HS-5 (cell line): ENCODE measurements at places on chromosomes 3 and 15.

DNA sequence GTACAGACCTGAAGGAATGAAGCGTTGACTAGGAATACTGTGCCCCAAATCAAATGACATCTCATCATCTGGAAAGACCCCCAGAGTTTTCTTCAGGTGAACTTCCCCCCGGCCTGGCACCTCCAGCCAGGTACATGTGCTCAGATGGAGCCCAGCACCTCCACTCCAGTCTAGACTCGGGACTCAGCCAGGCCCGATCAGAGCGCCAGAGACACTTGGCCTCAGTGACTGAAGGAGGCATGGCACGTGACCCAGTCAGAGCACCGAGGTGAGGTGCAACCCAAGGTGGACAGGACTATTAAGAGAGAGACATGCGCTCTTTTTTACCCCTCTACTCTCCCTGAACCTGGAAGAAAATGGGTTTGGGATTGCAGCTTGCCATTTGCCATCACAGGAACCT lies 48.5 kb downstream of the CD47 start:
- no peak for DNase-seq

- no peak for DNase-seq
These were observed 59.2 kb upstream of the HERC1 start for GRCh38 chr15:63892794-63893441.

GRCh38 chr3:127072971-127073783 lies 90.3 kb downstream of the PLXNA1 start:
- no peak for DNase-seq

DNA sequence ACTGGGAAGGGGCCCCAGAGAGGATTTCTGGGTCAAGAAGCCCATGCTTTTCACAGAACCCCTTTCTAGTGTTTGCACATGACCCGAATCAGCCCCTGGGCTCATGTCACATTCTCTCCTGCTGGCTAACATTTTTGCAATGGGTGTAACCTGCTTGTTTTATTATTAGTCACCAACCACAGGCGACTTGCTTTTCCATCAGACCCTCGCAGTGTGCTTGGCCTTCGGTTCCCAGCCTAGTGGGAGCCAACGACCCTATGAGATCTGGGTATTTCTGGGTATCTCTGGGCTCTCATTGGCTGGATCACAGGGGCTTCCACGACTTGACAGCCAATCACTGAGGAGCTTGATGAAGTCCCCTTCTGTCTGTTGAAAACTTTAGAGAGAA lies 11.0 kb upstream of the FBLN2 start:
- peak; percentile 92 for DNase-seq

DNA sequence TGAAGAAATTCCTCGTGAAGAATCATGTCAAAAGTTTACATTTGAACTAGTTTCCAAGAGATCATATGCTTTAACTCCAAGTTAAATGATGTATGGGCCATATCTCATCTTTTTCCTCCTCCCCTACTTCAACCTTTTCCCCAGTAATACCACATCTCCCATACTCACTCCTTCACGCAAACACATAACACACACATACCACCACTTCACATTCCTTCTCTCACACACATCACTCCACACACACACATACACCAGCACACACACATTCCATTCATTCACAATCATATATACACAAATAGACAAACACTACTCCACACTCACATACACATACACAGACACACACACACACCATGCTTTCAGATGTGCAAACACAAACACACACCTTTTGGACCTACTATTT lies 769.0 kb upstream of the NR2F2 start:
- no peak for DNase-seq

DNA sequence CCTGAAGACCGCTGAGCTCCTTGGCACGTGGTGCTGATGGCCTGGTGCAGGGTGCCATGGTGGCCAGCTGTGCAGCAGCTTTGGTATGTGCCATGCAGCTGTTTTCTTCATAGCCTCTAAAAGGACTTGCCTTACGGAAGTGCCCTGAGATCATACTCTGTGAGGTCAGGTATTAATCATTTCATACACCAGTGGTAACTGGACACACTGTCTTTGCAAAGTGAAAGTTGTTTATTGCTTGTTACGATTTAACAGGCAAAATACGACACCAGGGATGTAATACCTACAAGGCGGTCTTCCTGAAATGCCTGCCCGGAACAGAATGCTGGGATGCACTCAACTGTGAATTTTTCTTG lies 184.6 kb downstream of the ATP10A start:
- no peak for DNase-seq

- DNase-seq: no peak
These were observed 412.5 kb downstream of the SOX2 start for GRCh38 chr3:182124187-182124586.

- DNase-seq: no peak
These were observed 181.0 kb upstream of the FEZF2 start for GRCh38 chr3:62554264-62554799.

DNA sequence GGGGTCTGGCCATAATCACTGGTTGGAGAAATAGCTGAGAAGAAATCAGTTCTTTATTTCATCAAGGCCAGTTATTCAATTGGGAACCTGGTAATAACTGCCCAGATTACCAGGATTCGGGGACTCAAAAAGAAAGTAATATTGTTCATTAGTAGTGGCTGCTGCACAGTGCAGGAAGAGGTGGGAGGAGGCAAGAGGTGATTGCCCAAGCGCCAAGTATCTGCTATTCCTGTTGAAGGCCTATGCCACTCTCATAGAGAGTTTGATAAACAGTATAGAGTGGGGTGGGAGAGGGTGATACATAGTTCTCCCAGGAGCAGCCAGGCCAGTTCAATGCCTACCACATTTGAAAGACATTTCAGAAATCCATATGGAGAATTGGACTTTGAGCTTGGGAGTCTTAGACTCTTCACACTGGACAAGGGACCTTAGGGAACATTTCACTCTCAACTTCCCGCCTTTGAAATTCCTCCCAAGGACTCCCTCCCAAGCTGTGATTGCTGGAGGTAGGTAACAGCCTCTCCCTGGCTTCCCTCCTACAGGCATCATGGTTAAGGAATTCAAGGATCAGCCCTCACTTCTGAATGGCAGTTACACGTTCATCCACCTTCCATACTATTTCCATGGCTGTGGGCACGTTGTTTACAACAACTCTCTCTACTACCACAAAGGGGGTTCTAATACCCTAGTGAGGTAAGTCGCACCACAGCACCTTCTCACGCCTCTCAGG lies 59.8 kb downstream of the GLDN start:
- DNase-seq: no peak

GRCh38 chr15:41940441-41940857 lies 31.9 kb downstream of the EHD4 start:
- DNase-seq: peak; percentile 86

DNA sequence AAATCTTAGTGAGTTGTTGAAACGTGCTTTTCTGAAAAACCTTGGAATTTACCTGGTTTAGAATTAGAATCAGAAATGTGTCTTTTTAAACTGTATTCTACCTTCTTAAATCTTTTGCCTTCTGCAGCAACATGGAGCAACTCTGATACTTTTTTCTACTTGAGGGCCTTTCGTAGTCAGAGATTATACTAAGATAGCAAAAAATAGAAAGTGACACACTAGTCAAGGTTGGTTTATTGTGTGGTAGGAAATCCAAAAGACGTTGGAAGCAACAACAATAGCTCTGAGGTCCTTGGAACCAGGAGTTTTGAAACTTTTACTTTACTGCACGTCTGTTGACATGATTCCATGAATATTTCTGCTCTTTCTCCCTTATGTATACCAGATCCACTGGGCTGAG lies 294.9 kb downstream of the LPP start:
- no peak for DNase-seq

DNA sequence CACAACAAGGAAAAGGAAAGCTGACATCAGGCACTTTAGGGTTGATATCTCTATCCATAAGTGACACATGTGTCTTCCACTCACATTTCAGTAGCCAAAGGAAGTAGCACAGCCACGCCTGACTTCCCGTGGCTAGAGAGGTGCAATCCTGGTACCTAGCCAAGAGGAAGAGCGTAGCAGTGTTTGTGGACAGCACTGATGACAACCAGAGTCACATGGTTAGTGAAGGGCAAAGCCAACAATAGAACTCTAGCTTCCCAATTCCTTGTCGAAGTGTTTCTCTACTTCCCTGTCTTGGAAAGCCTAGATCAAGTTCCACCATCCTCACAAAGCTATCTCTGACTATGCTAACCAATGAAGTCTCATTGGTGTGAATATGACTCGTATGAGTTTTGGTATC lies 189.2 kb downstream of the RSL24D1 start:
- DNase-seq: no peak

- peak; percentile 16 for DNase-seq
These were observed at the start of gene UBE2Q2 for GRCh38 chr15:75842722-75843677. Gene UBE2Q2, plus strand, starts transcription at chr15:75843447. Its CDS starts 220 bp downstream, at chr15:75843667.

DNA sequence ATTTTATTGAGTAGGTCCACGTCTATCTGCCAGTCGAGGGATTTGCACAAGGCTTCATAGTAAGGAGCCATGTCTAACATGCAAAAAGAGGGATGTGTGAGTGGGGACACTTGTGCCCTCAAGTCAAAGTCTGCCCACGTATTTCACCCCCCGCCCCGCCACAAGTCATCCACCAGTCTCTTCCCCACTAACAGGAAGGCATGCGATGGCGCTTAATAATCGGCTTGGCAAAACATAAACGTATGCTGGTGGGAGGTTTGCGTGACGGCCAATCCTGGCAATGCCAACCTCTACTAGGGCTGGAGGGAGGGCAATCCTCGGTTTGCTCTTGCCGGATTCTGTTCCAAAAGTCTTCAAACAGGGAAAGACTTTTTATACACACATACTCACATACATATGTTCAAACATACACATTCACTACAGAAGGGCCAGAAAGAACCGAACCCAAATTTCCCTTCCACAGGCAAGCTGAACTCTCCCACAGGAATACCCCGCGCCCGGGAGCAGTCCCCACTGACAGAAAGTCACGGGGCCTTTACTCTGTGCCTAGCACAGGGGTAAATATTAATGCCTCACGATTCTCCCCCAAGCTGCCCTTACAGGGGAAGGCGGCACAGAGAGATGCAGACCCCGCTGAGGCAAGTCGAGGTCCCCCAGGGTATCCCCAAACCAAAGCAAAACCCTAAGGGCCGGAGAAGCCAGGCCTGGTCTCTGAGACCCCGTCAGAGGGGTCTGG lies 675 bp downstream of the PSMD6 start:
- DNase-seq: no peak

- no peak for DNase-seq
These were observed 580.9 kb downstream of the EDEM1 start for GRCh38 chr3:5768281-5768945.
